ENCODE measurements at places on chromosomes 1 and 21.

GRCh38 chr1:209100460-209100859 lies 483.1 kb upstream of the CAMK1G start:
- no peaks in the 10 kb centered on the region for H3K36me3 ChIP-seq
- peaks cover 34% of the 10 kb centered on the region for H3K27me3 ChIP-seq
- no peak overlapping the region for H3K4me3 ChIP-seq

DNA sequence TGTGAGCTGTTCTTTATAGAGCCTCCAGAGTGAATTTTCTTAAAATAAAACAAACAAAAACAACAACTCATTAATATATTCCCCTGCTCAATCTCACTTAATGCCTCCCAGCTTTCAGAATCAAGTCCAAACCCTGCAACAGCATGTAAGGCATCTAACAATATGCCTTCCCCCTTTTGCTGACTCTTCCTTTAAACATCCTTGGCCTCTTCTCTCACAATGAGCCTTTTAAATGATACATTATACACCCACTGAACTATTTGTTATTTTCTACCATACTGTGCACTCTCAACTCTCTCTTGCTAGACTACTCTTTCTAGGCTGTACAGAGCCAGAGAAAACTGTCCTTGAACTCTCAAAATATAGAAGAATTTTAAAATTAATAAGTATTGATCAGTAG lies 115.2 kb upstream of the SNX7 start:
- no peak overlapping the region for H3K27ac ChIP-seq
- H3K27me3 ChIP-seq: no peaks in the 10 kb centered on the region
- H3K36me3 ChIP-seq: no peaks in the 10 kb centered on the region
- H3K4me1 ChIP-seq: no peaks in the 10 kb centered on the region

DNA sequence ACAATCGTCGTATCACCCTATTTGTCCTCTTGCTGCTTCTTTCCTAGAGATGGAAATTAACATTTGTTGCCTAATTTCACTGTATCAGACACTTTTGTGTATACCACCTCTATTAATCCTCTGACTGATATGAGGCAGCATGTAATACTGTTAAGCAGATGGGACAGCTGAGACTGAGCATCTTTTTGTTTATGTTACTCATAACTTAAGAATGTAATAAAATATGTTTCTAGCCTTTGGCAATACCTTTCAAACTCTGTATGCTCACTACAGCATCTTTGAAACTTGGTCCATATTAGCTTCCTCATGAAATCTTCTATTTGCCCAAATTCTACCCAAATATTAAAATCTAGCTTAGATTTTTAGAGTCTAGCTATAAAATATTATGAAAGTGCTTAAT lies 2.3 kb downstream of the OR14K1 start:
- no peaks in the 10 kb centered on the region for H3K27me3 ChIP-seq
- peak; percentile 3 for DNase-seq
- no peak overlapping the region for H3K27ac ChIP-seq
- H3K4me1 ChIP-seq: peaks cover 2% of the 10 kb centered on the region
- no peaks in the 10 kb centered on the region for H3K36me3 ChIP-seq

- peaks cover 2% of the 10 kb centered on the region for H3K4me1 ChIP-seq
- H3K4me3 ChIP-seq: no peak overlapping the region
- H3K27me3 ChIP-seq: no peaks in the 10 kb centered on the region
- DNase-seq: no peak
Observed at GRCh38 chr1:65434255-65434654, 13.8 kb downstream of the LEPR start.

GRCh38 chr1:170866646-170867045 lies 68.7 kb upstream of the MROH9 start:
- H3K4me1 ChIP-seq: no peaks in the 10 kb centered on the region
- H3K27me3 ChIP-seq: no peaks in the 10 kb centered on the region
- no peak for DNase-seq
- no peaks in the 10 kb centered on the region for H3K36me3 ChIP-seq
- H3K4me3 ChIP-seq: no peak overlapping the region

All from mesenchymal stem cell (in vitro differentiated cells and primary cell).